ENCODE measurements at places on chromosomes 6 and 20.

- no peak for DNase-seq
Measured at GRCh38 chr6:15484140-15484539, 178.7 kb downstream of the DTNBP1 start.

GRCh38 chr20:39795401-39796272 is 833.5 kb downstream of the DHX35 start:
- DNase-seq: no peak

DNA sequence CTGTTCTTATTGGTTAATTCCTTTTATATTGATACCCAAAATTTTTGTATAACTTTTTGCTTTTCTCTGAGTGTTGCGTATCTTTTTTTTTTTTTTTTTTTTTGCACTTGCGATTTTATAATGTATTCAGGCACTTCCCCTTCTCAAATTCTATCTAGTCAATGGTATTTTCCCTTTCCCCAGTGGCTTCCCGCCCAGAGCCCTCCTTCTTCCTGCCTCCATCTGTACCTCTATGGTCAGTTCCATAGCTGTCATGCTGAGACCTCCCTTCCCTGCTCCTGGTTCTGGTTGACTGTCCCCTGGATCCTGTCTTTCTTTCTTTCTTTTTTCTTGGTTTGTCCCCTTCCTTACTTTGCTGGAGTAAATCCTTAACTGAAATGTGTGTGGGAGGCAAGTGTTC is 94.7 kb downstream of the RNF144B start:
- no peak for DNase-seq

DNA sequence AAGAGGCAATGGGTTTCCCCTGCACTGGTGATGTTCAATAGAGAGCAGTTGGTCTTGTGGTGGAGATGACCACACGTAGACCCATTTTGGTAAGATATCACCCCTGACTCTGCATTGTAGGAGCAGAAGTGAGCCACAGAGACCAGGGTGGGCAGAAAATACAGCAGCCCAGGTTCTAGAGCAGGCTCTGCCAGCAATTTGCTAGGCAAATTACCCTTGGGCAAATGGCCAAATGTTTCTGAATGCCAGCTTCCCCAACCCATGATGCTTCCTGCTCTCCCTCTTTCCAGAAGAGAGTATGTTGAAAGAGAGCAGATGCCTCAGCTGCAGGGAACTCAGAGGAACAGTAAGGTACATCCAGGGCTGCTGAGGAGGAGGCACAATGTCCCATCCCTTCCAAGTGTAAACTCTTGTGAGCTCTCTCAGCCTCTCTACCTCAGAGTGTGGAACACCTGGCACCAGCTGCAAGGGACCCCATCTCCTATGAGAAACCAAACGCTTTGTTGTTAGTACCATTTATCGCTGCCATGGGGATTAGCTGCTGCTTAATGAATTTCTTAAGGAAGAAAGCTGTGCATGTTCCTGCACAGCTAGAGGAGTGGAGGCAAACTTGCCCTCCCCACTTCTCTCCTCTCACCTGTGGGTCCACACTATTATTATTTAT is 317.5 kb upstream of the MOCS1 start:
- DNase-seq: no peak

DNA sequence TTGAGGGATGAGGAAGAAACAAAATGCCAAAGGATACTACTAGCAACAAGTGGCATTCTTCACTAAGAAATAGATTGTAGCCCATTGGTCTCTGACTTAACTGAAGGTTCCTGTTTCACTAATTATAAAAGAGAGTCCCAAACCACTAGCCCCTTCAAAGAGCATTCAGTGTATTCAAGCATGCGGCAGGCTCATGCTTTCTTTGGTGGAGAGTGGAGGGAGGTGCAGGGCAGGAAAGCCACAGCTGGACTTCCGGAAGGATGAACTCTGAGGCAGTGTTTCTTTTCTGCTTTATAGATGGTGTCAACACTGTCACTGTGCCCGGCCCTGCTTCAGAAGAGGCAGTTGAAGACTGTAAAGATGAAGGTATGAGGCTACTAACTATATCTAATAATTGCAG is 636.1 kb downstream of the KIF16B start:
- no peak for DNase-seq

DNA sequence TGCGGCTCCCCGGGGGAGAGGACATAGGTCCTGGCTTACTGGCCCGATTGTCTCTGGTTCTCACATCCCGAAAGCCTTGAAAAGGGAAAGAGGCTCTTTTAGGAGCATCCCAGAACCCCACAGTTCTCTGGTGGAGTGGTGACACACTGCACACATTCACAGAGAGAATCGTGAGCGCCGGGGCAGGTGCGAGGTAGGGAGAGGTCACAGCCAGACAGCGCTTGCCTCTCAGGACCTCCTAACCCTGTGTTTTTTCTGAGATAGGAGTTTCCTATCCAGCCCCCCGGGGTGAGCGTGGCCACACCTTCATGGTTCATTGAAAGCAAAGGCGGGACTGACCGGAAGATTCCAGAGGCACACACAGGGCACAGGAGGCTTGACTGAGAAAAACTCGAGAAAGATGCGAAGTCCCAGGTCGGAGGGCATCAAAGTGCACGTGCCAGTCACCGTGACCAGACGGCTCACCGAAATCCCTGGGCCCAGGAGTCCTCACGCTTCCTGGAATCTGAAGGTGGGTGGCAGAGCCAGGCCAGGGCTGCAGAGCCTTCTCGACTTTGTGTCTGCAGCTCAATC is 46.5 kb upstream of the FRMD1 start:
- DNase-seq: no peak

GRCh38 chr6:143958839-143959399 is 49.1 kb downstream of the PLAGL1 start:
- DNase-seq: no peak

DNA sequence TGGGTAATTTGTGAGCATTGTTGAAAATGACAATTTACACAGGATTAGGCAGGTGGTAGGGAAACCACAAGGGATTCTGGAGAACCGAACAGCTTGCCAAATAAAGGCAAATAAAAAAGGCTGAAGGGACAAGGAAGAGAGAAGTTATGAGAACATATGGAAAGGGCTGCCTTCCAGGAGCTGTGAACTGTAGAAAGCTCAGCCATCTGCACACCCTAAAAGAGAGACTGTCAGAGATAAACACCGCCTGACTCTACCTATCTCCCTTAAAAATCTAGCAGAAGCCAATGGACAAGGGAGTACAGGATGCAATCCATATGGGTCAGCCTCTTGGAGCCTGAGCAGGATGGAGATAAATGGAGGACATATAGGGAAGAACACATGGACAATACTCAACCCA is 12.7 kb upstream of the SLC17A1 start:
- no peak for DNase-seq

- no peak for DNase-seq
Measured at GRCh38 chr6:44057931-44058616, 69.2 kb downstream of the MRPL14 start.

GRCh38 chr6:26016245-26016962 is 53.8 kb downstream of the TRIM38 start:
- no peak for DNase-seq

GRCh38 chr20:10642856-10643559 is 30.8 kb downstream of the JAG1 start:
- DNase-seq: no peak

DNA sequence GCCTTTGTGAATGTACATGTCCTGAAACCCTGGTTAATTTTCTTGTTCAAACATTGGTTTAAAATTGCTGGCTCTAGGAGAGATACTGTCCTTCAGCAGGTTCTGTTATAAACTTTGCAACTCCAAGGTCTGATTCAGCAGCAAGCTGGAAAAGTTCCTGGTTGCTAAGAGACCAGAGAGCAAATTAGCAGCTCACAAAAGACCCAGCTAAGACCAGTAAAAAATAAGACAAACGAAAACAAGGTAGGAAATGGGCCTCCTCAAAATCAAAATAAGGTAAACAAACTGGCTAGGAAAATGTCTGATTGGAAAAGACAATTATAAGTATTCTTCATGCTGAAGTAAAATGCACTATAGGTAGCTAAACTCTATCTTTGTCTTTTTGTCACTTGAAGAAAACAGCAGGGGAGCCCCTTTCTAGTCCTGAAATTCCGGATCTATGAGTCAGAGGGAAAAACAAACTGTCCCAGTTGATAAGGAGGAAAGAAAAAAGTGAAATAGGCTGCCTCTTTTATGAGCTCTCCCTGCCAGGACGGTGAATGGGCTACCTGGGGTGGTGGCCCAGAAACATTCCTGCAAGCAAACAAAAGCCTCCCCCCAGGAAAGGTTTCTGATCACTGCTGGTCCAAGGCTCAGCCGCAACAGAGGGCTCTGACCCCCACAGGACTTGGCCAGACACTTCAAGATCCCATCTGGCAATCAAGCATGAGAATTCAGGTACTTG is 41.6 kb downstream of the UNC5CL start:
- no peak for DNase-seq

GRCh38 chr20:49810491-49811190 is 2.0 kb upstream of the SLC9A8 start:
- no peak for DNase-seq

- DNase-seq: no peak
Measured at GRCh38 chr6:8435845-8436168, 462 bp upstream of the SLC35B3 start.

GRCh38 chr6:14036911-14037310 is 80.7 kb upstream of the CD83 start:
- no peak for DNase-seq

DNA sequence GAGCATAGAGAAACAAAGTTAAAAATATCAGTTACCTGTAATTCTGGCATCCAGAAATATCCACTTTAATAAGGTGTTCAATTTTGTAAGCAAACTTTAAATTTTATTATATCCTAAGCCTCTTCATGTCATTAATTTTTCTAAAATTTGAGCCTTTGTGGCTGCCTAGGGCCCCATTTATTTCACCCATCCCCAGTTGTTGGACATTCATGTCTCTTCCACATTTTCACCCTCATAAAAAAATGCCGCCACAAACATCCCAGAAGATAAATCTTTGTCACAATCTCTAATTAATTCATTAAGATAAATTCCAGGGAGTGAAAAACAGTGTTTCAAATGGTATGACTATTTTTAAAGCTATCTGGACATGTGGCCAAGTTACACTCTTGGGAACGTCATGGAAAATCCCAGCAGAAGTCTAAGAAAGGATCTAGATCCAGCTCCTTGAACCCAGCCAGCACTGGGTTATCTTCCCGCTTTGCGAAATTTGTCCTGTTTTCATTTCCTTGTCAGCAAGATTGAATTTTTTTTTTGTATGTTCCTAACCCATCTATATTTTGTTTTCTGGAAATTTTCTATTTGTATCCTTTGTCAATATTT is 97.2 kb downstream of the TMEM242 start:
- no peak for DNase-seq

GRCh38 chr6:31882344-31882743 is 3.5 kb upstream of the SLC44A4 start:
- no peak for DNase-seq

GRCh38 chr6:42075159-42075838 is 25.0 kb downstream of the TAF8 start:
- peak; percentile 51 for DNase-seq

DNA sequence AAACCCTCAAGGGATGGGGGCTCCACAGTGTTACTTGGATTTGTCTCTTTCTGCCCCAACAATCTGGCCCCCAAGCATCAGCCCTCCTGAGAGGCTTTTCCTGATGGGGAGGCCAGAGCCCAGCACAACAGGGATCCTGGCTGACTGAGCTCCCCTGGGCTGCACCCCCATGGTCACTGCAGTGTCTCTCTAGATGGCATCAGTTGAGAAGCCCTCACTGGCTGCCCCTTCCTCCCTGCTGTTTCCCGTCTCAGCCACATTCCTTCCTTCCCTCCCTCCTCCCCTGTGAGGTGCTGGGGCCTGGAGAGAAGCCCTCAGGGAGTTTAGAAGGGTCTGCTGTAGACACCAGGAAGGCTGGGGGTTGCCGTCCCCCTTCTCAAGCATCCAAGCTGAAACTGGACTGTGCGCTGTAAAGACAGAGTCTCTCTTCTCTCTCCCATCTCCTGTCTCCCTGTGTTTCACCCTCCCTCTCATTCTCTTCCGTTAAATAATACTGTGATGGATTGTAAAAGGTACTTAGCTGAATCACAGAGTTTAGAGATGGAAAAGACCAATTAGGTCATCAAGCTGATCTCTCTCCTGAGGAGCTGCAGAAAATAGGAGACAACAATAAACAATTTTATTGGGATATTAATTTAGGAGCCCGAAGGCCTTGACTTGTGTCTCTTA is 29.7 kb downstream of the SAYSD1 start:
- no peak for DNase-seq

GRCh38 chr6:31920811-31921210 is 6.7 kb upstream of the C2 start:
- DNase-seq: no peak

DNA sequence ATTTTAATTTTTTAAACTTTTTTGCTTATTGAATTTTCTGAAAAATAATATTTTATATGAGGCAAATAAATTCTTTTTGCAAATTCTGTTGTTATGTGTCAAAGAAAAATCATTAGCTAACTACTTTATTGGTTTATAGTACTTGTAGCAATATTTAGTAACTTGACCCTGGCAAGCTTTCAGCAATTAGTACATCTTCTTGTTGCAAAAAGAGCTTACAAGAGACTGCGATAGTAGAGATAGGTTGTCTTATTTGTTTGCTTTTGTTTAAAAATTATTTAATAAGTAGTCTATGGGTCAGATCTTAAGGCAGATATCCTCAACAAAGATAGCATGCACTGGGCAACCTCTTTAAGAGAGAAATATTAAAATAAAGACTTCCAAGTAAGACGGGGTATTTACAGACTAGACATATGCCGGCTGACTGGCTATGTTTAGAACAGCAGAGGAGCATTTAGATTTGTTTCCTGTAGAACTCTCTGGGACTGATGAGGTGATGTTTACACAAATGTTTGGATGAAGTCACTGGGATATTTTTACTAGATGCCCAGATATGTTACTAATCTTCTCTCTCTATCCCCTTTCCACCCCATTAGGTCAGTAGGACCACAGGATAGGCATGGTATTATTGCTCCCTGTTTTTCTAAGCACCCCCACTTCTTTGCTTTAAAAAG is 25.0 kb downstream of the VGLL2 start:
- no peak for DNase-seq

DNA sequence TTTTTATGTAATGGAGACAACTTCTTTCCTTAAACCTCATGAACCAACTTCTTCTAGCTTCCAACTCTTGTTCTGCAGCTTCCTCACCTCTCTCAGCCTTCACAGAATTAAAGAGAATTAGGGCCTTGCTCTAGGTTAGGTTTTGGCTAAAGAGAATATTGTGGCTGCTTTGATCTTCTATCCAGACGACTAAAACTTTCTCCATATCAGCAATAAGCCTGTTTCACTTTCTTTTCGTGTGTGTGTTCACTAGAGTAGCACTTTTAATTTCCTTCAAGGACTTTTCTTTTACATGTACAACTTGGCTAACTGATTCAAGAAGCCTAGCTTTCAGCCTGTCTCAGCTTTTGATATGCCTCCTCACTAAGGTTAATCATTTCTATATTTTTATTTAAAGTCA is 596.1 kb upstream of the NRSN1 start:
- no peak for DNase-seq

DNA sequence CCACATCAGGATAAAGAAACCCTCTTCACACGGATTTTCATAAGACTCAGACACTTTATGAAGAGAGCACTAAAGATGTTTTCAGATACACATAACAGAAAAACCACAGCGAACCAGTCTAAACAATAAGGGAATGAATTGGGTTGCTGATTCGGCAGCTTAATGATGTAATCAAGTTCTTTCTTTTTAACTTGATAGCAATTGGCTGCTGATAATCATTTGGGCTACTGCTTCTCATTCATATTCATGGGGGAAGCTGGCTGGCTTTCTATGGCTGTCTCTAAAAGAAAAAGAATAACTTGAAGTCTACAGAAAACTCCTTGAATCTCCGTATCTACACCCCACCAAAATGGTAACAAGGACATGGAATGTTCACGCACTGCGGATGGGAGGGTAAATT is 20.0 kb upstream of the TMEM181 start:
- no peak for DNase-seq

GRCh38 chr6:106214531-106214930 is 111.0 kb downstream of the ATG5 start:
- DNase-seq: no peak

Measured in Panc1 (cell line).